Right lung (tissue), 10 donors: ENCODE measurements at places on chromosomes 6 and 20. TPM values are rescaled to one million over a fixed set of nuclear protein-coding genes. Genes with fewer than 3 reads are reported as not detected.
A peak's percentile ranks its signal among the peaks of the same experiment; 100 is the strongest.

DNA sequence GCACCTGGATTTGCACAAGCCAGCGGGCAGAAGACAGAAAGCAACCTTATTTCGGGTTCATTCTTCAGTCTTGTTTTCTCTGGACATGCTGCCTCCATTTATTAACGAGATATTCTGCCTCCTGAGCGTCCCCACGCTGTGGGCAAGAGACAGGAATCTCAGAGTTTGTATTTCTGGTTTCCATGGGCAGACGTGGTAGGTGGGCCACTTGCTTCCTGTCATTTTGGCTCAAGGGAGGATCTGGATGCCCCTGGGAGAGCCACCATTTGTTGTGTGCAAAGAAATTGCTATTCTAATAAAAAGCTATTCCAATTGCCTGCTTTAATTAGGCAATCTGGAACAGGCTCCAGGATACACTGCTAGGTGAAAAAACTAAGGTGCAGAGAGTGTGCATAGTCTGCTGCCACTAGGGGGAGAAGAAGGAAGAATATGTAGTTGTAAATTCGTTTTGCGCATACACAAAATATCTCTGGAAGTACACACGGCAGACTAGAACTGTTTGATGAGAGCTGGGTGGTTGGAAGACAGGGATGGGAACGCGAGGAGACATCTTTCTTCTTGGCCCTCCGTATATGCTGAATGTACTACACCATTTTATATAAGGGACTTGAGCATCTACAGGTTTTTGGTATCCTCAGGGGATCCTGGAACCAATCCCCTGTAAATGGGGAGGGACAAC, 30.1 kb upstream of the SLC16A10 start:
- DNase-seq, result peak; percentile 28

Gene MUCL3
- polyA plus RNA-seq, result 0.10 TPM

DNA sequence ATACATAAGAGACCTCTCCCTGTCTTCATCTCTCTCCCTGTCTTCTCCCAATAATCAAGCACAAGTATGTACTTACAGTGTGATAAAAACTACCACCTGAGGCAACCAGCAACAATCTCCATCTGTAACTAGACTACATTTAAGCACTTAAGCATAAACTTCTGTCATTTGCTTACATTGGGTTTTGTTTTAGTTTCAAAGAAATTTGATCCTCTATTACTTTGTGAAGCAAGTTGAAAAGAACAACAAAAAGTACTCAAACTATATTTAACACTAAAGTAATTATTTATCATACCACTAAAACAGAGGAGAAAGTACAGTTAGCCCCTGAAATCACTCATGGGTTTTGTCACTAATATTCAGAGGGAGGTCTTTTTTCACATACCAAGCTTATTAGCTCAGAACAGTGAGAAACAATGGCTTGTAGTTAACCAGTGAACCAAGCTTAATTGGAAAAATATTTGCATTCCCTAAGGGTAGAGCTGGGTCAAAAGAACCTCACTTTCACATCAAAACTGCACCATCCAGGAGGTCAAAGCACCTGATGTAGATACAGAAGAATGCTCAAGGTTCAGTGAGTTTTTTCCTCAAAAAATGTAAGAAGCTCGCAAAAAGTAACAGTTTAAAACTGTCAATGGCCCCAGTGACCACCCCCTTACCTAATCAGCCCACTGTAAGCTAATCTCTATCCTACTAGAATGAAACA, 34.1 kb downstream of the DCDC2 start:
- DNase-seq, result no peak

GRCh38 chr6:41176189-41176588, 13.3 kb upstream of the TREM2 start:
- DNase-seq, result no peak

Gene EBF4
- 48.7 TPM for polyA plus RNA-seq

Gene SNRPB2
- polyA plus RNA-seq, result 87.2 TPM

- no peak for DNase-seq
These were observed 251.2 kb upstream of the PMEPA1 start for GRCh38 chr20:57960803-57961575.

Gene SLC22A2
- not detected for polyA plus RNA-seq

Gene BPI
- polyA plus RNA-seq, result 2.2 TPM

Gene NEU1
- polyA plus RNA-seq, result 31.1 TPM

- DNase-seq, result no peak
These were observed 122.8 kb downstream of the ALDH8A1 start for GRCh38 chr6:134826889-134827737.

DNA sequence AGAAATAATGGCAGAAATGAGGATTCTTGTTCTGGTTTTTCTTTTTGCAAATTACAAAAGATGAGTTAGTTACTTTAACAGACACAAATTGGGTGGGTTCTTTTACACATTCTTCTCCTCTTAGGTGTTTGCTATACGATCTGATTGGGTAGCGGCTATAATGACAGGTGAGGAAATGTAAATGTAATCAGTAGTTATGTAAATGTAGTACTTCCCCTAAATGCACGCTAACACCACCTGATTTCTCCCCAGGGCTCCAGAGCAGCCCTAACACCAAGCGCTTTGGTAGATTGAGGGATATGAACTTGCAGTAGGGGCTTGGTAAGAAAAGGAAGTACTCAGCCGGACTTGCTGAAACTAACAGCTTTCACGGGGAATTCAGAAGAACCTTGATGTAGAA, 499.4 kb upstream of the NOX3 start:
- no peak for DNase-seq

DNA sequence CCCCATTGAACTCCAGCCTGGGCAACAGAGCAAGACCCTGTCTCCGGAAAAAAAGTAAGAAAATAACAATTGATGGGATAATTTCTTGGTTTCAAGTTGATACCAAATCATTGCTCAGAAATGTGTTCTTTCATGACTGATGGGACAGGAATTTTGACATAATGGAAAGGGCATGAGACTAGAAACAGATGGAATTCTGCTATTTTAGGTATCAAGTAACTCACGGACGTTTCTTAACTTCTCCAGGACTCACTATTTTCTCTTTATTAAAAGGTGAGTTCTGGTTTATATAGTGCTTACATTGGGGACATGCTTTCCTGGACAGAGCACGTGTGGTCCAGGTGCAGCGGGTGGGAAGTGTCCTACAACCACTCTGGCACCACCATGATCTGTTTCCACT, 6.0 kb upstream of the DSP start:
- DNase-seq, result no peak

GRCh38 chr6:140784573-140784972, 1348.2 kb upstream of the GJE1 start:
- no peak for DNase-seq

DNA sequence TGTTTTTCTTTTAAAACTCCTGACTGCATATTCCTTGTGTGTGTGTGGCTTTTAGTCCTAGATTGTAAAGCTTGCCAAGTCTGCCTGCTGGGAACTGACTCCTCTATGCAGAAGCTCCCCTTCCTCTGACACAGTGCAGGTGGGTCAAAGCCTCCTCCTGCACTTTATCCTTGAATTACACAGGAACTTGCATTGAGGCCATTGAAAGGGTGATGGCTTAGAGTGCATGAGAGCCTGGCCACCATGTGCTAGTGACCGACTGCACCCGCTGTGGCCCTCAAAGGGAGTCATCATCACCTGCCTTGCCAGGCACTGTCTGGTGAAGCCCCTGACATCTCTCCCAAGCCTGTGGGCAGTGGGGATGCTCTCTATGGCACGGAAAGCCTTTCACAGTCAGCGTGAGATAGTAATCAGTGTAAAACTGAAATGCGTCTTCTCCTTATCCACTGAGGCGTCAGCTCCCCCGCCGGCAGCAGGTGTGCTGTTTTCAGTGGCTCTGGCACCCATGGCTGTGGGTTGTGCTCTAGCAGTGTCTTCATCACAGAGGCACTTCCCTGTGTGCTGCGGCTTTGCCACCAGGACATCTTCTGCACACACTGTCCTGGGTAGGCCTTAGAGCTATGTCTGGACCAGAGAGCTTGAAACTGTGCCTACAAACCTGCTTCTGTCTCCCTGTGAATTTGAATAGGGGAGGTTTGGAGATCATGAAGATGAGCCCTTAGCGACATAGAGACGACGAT, 87.9 kb downstream of the THBS2 start:
- DNase-seq, result no peak

DNA sequence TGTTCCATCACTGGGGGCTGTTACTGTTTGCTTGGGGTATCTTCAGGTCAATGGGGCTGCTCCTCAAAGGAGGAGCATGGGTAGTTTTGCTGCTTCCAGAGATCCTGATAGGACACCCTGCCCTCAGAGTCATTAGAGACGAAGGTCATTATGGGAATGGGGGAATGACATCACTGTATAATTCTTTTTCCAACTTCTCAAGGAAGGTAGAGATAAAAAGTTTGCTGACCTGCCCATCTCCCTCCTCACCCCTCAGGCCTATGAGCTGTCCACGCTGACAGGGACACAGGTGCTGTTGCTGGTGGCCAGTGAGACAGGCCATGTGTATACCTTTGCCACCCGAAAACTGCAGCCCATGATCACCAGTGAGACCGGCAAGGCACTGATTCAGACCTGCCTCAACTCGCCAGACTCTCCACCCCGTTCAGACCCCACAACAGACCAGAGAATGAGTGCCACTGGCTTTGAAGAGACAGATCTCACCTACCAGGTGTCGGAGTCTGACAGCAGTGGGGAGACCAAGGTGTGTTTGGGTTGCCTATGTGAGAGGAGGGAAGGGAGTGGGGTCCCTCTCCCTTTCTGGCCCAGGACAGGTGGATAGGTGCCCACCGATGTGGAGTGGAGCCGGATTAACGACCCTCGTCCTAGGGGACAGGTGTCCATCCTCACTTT, 2.7 kb downstream of the SRF start:
- no peak for DNase-seq

Gene CYP24A1
- polyA plus RNA-seq, result not detected

Gene ASIP
- not detected for polyA plus RNA-seq

Gene IP6K3
- 5.5 TPM for polyA plus RNA-seq

DNA sequence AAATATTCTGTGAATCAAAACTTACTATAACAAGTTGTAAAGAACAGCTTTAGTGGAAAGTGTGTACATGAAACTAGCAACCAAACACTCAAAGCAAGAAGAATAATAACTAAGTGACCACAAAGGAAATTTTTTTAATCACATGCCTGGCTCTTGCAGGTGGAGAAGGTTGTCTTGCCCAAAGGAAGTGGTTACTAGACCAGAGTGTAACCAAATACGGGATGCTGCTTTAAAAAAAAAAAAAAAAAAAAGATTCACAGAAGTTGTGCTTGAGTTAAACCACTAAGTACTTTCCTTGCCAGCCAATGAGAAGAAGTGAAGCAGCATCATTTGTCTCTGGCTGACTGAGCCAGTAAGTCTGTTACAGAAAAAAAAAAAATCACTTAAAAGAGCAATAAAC, 19.1 kb upstream of the HLA-DQB1 start:
- DNase-seq, result no peak

Gene PCK1
- 0.55 TPM for polyA plus RNA-seq

GRCh38 chr20:64142590-64142989, 21.7 kb upstream of the MYT1 start:
- DNase-seq, result no peak

Gene MLN
- not detected for polyA plus RNA-seq

DNA sequence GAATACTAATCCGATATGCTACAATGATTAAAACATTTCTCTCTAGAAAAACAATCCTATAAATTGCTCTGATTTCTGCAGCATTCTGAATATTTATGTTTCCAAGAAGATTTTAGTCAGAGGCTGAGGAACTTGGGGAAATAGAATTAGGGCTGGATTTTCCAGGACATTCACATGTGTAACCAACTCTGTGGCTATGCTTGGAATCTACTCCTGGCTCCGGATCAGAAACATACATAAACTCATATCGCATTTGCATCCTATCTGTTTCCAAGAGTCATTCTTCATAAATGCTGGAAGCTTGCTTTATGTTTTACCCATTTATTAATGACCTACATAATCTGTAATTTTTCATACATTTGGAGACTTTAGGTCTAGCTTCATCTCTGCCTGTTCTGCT, 459.9 kb upstream of the MARCKS start:
- DNase-seq, result no peak

DNA sequence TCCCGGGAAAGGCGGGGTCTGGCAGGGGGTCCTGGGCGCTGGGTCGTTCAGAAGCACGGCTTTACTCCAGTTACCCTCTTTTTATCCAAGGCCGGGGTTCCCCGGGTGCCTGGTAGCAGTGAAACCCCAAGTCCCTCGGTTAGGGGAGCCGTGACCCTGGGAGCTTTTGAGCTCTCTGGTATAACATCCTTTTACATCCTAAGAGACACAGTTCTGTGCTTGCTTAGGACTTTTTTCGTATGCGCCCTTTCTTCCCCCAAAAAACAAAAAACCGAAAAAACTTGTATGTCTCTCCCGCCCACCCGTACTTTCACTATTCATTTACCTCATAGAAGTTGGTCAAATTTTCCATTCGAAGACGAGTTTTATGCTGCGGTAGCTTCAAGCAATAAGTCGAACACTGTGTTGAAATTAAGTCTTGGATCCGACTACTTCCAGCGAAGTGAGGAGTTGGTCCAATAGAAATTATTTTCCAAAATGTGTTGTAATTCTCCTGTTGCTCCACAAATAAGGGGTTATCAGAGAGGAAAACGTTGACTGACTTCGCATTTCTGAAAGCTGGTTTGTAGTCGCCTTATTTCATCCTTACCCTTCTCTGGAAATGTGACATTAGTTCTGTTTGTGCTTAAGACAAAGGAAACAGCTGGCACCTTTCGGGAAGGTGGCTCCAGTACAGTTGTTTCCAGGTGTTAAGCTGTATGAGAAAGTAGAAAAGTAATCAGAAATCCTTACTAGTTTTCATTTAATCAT, 816 bp upstream of the MAN1A1 start:
- DNase-seq, result peak; percentile 78

DNA sequence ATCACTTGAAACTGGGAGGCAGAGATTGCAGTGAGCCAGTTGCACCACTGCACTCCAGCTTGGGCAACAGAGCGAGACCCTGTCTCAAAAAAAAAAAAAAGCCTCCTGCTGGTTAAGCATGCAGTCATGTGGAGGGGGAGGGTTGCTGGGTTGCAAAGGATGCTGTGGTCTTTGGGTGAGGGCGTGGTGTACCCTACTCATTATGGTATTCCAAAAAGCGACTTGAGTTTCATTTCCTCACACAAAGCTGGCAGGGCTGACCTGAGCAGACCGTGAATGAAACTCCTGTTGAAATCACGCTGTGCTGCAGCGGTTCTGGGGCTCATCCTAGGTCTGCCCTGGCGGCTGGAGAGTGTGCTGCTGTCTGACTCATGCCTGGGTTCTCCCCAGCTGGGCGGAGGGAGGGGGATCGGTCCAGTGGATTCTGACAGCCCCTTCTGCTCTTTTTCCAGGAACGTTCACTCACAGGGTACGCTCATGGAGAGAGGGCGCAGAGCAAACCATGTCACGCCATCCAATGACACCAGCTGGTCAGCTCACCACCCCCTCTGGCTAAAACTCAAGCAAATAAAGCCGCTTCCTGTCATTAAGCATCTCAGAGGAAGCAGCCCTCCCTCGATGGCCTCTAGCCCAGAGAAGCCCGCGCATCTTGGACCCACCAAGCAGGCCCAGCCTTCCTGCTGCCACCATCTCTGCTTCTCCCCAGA, 166.2 kb downstream of the SCML4 start:
- DNase-seq, result peak; percentile 85

Gene WFDC2
- polyA plus RNA-seq, result 48.6 TPM

GRCh38 chr20:19522071-19522801, 235.8 kb upstream of the RIN2 start:
- no peak for DNase-seq

DNA sequence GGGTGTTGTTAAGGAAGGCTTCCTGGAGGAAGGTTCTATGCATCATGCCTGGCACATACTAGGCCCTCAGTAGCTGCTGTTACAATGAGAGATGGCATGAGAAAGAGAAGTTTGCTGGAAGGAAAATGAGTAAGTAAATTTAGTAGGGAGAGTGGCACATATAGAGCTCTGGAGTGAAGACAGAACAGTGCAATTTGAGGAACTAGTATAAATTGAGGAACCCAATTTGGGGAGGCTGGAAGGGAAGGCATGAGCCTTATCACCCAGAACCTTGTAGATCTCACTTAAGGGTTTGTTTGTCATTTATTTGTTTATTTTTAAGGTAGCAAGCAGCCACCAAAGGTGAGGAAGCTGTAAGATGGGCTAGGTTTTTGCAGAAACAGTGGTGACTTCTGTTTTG, 87.1 kb upstream of the SCGN start:
- DNase-seq, result no peak
